Fibroblast of skin of back (primary cell): ENCODE measurements at places on chromosomes 2 and 18.
A peak's percentile ranks its signal among the peaks of the same experiment; 100 is the strongest.

GRCh38 chr2:228581731-228582130 lies 400.2 kb upstream of the SPHKAP start:
- DNase-seq, result no peak

- DNase-seq, result peak; percentile 41
Observed at GRCh38 chr2:98552499-98553179, 55.7 kb downstream of the COA5 start.

- DNase-seq, result peak; percentile 35
Observed at GRCh38 chr2:88059979-88060906, 4.7 kb upstream of the KRCC1 start.

- DNase-seq, result no peak
Observed at GRCh38 chr2:143183804-143184463, 54.7 kb downstream of the ARHGAP15 start.

DNA sequence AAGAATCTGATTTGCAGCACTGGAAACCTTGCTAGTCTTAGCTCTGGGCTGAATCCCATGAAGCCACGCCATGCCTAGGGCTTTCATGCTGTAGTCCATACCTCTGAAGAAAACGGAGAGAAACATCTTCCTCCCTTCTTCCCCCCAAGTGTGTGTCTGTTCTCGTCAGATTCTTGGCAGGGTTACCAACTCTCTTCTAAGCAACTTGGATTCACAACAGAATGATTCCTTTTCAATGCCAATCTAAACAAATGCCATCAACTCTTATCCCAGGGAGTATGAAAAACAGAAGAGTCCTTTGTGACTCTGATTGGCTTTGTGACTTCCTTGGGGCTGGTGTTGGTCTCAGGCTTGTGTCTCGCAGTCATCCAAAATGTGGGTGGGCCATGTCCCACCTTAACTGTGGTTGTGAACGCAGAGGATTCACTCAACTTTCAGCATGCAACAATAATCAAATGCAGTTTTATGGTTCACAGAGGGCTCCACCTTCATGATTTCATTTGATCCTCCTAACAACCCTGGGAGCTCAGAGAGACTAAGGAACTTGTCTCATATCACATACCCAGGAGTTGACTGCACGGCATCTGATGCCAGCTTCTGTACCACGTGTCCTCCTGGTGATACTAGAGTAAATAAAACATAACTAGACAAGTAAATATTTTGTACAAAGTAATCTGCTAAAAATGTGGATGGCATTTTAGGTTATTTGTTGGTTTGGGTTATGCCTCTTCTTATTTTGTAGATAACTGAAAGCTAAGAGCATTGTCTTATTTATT lies 186.0 kb upstream of the TNP1 start:
- peak; percentile 89 for DNase-seq
